ENCODE measurements at places on chromosomes 3 and 15. TPM values are rescaled to one million over a fixed set of nuclear protein-coding genes. Genes with fewer than 3 reads are reported as not detected.

- DNase-seq = no peak
Measured at GRCh38 chr3:63970631-63971475, 52.4 kb downstream of the PSMD6 start.

DNA sequence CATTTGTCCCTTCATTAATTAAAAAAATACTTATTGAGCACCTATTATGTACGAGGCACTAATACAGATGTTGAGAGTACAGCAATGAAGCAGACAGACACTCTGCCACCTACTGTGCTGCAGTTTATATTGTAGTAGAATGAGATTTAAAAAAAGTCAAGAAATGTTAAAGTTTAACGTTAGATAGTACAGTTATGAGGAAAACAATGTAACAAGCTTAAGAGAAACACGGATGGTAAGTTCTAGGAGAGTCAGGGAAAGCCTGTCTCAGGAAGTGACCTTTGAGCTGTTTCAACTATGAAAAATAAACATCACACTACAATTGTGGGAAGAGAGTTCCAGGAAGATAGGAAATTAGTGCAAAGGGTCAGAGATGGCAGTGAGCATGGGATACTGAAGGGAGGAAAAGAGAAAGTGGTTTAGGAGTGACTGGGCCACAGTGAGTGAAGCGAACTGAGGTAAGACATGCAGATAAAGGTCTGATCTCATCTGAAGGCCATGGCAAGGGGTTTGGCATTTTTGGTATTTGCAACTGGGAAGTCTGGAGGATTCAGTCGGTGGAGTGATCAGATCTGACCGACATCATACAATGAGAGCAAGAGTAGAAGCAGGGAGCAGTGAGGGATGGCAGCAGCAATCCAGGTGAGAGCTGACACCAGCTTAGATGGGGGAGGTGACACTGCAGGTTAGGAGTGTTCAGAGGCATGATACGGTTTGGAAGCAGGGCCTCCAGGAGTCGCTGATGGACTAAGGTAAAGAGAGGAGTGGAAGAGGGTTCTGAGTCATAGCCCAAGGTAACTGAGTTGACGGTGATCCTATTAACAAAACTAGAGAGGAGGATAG lies 28.5 kb downstream of the PLSCR4 start:
- DNase-seq = peak; percentile 10

GOLGA8T gene
- not detected for total RNA-seq

GRCh38 chr15:68730471-68730919 lies 90.2 kb downstream of the ANP32A start:
- DNase-seq = peak; percentile 73

DNA sequence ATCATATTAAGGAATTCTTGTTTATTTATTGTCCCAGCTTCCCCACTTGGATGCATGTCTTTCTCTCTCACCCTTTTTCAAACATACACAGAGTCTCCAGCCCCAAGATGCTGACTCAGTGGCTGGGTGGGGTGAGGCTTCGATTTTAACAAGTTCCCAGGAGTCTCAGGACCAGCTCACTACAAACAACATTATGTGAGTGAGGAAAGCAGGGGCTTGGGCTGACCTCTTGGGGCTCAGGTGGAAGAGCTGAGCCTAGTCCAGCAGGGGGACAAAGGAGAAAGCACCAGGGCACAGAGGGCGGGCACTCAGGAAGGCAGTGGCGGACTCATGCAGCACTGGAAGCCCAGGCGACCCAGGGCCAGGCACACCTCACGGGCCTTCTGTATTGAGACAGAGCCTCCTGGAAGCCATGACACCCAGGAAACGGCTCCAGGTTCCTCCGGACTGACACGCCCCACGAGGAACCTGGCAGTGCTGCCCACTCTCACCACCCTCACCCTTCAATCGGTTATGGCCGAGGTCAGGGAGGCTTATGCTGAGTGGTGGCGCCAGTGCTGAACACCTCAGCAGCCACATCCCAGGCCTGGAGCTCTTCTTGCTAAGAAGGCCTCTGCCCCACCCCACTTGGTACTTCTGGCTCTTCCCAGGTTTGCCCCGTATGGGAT lies 97.4 kb downstream of the LRIG1 start:
- no peak for DNase-seq

DNA sequence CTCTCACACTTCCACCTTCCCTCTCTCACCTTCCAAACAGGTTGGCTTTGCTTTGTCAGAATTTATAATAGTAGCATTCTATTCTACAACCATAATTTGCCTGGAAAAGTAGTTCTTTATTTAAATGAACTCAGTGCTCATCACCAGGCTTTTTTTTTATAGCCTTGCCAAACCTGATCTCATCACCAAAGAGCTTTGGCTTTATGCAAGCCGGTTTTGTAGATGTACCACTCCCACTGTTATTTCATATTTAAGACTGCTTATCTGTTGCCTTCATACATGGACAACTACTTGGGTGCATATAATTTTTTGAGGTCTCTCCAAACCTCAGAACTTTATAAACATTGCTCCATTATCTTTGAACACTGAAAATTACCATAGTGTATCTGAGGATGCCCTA lies 246.1 kb upstream of the PPP2R3A start:
- DNase-seq = no peak

GRCh38 chr3:156694536-156694935 lies 20.1 kb downstream of the TIPARP start:
- DNase-seq = no peak

NCKIPSD gene
- 16.6 TPM for total RNA-seq

TTLL13 gene
- not detected for total RNA-seq

DNA sequence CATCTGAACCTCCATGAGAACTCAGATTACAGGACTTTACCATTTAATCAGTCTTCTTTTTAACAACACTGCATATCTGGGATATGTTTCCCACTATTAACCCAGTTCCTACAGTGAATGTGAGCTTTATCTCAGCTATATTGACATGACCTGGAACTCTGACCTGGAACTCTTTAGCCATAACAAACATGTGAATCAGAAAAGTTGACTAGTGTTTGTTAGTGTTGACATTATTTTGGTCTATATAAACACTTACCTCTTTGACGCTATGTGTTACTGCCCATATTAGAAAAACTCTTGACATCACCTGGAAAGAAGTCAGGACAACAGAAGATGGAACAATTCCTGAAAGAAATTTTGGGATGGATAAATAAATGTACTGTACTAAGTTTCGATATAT lies 56.7 kb downstream of the HACD2 start:
- no peak for DNase-seq

- no peak for DNase-seq
Measured at GRCh38 chr3:142940000-142940399, 23.5 kb downstream of the PAQR9 start.

DNA sequence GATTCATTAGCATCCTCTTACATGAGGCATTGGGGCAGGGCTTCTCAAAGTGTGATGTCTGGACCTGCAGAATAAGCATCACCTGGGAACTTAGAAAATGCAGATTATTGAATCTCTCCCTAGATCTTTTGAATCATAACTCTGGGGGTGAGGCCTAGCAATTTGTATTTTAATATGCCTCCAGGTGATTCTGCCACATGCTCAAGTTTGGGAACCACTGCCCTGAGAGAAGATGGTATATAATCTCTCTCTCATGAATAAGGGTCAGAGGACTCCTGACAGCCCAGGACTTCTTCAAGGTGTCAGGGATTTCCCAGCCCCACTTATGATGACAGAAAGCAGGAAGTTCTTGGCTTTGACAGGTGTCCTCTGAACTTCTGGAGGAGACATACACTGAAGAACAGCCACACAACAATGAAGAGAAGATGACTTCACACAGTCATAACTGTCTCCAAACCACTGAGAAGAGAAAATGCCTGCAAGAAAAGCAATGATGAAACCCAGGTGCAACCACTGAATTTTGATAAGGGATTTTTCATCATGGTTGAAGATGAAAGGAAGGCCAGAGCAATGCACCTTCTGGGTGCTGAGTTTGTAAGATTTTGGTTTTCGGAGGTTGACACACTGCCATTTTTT lies 211.9 kb upstream of the MRPL3 start:
- no peak for DNase-seq

DNA sequence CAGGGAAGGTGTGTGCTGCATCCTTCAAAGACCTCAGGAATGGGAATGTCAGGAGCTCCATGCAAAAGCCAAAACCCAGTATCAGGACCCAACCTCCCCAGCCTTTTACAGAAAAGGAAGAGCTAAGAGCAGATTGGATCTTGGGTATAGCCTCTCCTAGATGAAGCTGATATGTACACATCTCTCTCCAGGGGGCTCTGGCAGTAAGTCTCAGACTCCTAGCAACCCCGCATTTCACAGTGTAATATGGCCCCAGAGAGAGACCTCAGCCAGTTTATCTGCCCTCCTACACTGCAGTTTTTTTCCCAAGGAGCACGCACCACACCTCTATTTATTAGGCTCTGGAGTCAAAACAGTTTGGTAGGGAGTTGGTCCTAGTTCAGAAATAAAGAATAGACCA lies 88.2 kb downstream of the RBPMS2 start:
- DNase-seq = no peak

DNA sequence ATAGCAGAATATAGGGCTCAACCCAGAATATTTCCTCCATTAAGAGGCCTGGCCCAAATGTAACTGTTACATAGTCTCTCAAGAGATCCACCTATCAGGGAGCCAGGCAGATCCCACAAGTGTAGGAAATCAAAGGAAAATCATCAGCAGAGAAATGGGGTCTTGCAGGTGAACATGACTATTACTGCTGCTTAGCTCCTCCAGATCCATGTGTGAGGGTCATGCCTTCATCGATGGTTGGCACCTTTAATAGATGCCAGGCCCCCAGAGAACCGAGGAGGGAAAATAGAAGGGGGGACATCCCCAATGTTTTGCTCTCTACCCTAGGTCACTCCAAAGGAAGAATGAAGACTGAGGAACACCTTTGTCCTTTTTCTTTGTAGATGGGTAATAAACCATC lies 1029.9 kb upstream of the CADM2 start:
- DNase-seq = no peak

GRCh38 chr3:4988983-4989834 lies 10.0 kb downstream of the BHLHE40 start:
- peak; percentile 40 for DNase-seq

- DNase-seq = peak; percentile 18
Measured at GRCh38 chr15:48510976-48511375, 134.5 kb downstream of the FBN1 start.

- no peak for DNase-seq
Measured at GRCh38 chr15:71707230-71708050, 102.9 kb upstream of the NR2E3 start.

RNU5B-1 gene
- not detected for total RNA-seq

GRCh38 chr3:102394517-102394916 lies 40.3 kb upstream of the ZPLD1 start:
- no peak for DNase-seq

REC114 gene
- total RNA-seq = not detected

CD80 gene
- total RNA-seq = not detected

DNA sequence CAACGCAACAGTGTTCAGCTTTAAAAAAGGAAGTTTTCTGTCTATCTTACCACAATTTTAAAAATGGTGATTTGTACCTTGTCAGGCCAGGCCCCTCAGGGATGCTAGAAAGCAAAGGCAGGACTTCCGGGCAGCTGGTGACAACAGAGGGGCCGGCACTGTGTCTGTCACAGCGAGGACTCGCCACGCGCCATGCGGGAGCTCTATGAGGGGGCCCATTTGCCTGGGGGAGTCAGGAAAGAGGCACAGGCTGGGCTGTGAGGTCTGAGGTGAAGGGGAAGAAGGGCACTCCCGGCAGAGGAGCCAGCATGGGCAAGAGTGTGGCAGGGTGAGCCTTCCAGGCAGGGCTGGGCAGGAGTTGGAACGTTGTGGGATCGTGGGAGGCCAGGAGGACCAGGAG lies 7.0 kb downstream of the IQSEC1 start:
- DNase-seq = no peak

GRCh38 chr3:24657870-24658510 lies 163.3 kb upstream of the THRB start:
- DNase-seq = no peak

DNA sequence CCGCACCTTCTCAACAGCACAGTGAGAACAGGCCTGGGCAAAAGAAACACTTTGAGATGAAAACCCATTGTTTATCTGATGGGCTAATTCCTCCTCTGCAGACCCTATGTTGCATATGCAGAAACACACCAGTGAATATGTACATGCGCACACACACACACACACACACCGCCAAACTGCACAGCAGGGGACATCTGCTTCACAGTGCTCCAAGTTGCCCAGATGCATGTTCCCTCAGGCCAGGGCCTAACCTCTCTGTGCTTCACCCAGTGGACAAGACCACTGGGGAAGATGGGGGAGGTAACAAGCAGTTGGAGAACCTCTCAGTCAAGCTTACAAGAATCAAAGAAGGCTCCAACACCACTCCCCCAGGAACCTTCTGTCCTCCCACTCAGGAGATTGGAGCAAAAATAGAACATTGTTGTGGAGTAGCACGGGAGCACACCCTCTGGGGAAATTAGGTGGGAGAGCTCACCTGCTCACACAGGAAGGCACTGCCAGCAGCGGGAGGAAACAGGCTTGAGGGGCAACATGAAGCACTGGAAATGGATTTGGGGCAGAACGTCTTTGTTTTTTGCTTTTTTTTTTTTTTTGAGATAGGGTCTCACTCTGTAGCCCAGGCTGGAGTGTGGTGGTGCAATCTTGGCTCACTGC lies 13.0 kb downstream of the HCN4 start:
- no peak for DNase-seq

DNA sequence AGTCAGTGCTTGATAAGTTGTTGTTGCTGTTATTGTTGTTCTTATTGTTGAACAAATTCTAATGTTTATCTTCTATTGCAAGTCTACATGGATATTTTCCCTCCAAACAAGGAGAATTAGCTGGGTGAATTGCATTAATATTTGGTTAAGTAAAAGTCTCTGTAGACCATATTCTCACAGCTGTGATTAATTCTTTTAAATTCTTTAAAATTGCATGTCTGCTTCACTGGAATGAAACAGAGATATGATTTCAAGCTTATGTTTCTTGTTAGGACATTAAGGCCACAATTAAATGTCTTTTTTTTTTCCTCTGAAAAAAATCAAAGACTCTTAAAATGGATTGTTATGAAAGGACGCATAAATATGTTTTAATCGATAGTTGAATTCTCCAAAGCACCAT lies 153.4 kb downstream of the EBLN2 start:
- DNase-seq = no peak

PLD1 gene
- total RNA-seq = 87.7 TPM

DNA sequence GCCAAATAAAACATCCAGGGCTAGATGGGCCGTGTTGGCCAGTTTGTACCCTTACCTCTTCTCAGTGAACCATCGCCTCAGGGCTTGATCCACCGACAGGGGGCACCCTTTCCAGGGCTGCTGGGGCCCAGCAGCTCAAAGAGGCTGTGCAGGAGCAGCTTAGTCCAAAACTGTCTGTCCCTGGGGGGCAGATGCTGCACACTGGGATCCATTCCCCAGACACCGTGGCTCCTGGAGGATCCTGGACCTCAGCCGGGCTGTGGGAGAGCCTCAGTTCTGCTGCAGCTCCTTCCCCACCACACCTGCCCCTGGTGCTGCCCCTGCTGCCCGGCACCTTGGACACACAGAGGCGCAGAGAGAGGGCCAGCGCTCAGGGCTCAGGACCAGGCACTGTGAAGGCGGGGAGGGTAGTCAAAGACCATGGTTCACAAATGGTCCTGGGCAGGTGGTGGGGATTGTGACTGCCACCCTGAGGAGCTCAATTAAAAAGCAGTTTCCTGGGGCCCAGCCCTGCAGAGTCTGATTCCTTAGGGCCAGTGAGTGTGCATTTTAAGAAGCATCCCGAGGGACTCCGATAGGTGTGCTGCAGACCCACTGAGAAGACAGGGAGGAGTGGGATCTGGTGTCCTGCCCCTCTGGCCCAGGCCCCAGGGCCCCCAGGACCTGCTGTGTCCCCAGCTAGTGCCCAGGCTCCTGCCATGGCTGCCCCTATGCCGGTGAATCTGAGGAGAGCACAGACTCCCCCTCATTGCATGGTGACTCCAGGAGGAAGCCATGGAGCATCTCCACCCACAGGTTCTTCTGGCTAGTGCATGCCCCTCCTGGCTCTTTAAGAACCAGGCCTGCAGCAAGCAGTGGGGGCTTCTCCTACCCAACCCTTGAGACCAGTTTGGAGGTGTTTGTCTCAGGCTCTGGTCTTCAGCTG lies 86.5 kb upstream of the PRR20G start:
- peak; percentile 59 for DNase-seq
